CD4-positive, alpha-beta T cell treated with Interleukin-21 for 1 hour (primary cell): ENCODE measurements at places on chromosomes 11 and 22.

DNA sequence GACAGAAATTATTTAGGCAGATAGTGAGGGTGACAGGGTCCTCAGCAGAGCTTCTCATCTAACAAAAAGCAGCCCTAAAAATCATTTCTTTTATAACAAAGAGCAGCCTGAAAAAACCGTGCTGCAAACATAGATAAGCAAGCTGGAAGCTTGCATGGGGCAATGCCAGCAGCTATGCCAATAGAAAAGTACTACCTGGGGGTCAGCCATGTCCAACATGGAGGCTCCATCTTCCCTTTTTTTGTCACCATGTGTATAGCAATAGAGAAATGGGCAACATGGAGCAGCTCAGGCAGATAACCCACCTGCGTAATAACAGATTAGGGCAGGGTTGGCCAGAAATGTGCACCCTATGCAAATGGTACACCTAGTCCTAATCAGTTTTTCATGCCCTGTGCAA is 57.4 kb upstream of the IGLL5 start:
- DNase-seq = no peak

- no peak for DNase-seq
Observed at GRCh38 chr11:98036810-98037209, 983.9 kb upstream of the CNTN5 start.

DNA sequence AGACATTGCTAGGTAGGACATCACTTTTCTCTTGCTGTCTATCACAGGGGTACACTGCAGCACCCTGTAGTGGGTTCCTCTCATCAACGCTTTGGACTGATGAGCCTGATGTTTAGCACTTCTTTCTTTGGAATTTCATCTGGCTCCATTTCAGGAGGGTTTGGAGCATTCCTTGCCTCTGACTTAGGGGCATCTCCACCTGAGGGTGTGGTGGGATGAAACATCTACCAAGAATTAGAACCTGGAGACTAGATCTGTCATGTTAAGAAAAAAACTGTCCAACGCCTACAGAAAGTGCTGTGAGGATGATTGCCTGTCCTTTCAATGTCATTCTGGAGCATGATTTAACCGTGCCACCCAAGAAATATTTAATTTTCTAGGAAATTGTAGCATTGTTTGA is 648.4 kb downstream of the ETS1 start:
- no peak for DNase-seq

DNA sequence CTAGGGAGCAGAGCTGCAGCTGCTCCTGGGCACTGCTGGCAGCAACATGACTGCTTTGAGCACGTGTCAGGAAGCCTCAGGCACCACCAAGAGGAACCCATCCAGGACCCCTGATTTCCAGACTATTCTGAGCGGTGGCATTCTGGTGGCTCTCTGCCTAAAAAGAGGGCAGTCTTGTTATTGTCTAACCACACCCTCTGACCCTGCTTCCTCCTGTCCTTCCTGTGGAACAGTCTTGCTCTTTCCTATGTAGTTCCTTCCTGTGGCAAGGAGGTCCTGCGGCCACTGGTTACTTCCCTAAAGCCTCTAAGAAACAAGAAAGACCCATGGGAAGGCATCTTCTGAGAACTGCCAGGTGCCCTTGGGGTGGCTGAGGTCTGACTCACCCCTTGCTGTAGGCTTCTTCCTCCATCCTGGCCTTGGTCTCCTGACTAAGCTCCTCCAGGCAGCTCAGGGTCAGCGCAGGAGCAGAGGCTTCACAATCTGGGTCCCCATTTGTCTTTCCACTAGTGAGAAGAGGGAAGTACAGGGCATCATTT is 13.1 kb upstream of the LYVE1 start:
- peak; percentile 13 for DNase-seq

DNA sequence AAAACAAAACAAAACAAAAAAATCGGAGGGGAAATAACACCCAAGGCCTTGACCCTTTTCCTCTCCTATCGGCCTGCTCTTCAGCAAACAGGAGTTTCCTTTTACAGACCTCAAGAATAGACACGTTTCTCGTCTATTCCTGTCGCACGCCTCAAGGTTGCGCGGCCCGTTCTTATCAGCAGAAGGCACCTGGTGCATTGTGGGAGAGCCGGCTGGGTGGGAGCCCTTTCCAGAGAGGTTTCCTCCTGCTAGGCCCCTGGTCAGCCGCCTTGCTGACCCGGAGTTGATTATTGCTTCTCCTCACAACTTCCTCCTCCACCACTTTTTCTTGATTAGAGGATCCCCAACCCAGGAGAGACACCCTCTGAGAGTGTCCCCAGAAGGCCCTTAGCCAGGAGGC is 497.3 kb downstream of the MIAT start:
- DNase-seq = no peak

- no peak for DNase-seq
Observed at GRCh38 chr22:40560551-40560950, 76.0 kb downstream of the MRTFA start.

- DNase-seq = no peak
Observed at GRCh38 chr11:34679681-34680080, 58.8 kb downstream of the EHF start.

- DNase-seq = no peak
Observed at GRCh38 chr22:19718456-19719049, 4.2 kb downstream of the SEPTIN5 start.

DNA sequence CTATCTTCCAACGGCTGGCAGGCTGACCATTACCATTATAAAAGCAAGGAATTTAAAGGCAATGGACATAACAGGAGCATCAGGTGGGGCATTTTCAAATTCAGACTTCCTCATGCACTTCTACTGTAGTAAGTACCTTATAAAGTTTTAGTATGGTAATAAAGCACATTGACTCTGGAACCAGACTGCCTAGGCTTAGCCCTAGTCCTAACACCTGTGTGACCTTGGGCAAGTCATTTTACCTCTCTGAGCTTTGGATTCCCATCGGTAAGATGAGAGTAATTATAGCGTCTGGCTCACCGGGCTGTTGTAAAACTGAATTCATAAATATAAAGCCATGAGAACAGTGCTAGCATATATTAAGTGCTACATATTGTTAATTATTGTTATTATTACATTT is 69.2 kb upstream of the OLFML1 start:
- no peak for DNase-seq

DNA sequence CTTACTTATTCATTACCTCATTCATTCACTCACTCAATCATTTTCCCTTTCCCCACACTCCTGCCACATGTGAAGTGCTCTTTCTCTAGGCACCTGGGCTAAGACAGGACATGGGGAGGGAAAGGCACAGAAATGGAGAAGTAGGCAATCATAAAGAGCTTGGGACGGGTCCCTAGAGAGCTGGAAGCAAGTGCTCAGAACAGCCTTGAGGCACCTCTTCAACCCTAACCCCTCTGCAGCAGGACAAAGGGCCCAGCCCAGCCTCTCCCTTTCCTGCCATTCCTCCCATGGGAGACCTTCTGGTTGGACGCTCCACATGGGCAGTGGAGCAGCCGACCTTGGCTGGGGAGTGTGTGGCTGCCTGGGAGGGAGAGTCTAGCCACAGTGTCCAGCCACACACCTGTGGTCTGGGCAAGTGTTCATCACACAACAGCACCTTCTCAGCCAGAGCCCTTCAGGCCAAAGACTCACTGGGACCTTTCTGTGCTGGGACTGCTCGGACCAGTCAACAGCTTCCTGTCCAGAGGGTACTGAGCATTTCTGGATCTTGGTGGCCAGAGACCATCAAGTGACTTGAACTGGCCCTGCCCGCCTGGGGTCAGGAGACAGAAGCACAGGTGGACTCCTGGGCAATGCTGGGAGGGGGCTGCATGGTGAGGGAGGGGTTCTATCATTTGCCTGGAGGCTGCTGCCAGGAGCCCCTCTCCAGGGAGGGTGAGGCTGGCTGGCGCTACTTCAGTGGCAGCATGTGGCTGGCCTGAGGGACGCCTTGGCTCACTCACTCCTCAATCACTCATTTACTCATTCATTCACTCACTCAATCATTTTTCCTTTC is 1.0 kb upstream of the MUC5AC start:
- no peak for DNase-seq

- no peak for DNase-seq
Observed at GRCh38 chr11:61098778-61099177, 3.5 kb upstream of the CD5 start.

- DNase-seq = no peak
Observed at GRCh38 chr11:69704508-69705253, 859 bp upstream of the FGF19 start.

DNA sequence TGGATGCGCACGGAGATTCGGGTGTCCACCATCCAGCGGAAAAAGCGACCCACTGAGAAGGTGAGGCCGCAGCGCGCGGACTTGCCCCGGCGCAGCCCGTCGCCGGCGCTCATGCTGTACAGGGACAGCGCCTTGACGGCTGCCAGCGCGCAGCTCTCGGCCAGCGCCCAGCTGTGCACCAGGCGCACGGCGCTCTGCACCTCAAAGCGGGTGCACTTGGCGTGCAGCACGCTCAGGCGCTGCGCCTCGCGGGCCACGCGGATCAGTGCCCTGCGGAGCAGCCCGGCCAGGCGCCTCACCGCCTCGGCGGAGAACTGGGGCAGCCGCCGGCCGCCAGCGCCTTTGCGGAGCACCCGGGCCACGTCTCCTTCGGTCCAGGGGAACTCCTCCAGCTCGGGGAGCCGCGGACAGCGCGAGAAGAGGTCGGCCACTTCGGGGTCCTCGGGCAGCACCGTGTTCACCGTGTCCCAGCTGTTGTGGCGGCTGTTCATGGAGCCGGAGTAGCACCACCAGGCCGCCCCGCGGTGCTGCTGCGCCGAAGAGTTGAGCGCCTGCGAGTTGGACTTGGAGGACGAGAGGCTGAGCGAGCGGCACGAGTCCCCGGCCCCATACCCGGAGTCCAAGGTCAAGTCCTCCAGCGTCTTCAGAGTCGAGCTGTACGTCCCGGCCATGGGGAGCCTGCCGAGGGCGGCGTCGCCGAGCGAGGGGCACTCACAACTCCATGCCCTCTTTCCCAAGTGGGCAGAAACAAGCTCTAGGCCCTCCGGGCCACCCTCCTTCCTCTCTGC is 703 bp downstream of the ABTB2 start:
- DNase-seq = peak; percentile 45

- no peak for DNase-seq
Observed at GRCh38 chr11:115238791-115239190, 265.4 kb downstream of the CADM1 start.

DNA sequence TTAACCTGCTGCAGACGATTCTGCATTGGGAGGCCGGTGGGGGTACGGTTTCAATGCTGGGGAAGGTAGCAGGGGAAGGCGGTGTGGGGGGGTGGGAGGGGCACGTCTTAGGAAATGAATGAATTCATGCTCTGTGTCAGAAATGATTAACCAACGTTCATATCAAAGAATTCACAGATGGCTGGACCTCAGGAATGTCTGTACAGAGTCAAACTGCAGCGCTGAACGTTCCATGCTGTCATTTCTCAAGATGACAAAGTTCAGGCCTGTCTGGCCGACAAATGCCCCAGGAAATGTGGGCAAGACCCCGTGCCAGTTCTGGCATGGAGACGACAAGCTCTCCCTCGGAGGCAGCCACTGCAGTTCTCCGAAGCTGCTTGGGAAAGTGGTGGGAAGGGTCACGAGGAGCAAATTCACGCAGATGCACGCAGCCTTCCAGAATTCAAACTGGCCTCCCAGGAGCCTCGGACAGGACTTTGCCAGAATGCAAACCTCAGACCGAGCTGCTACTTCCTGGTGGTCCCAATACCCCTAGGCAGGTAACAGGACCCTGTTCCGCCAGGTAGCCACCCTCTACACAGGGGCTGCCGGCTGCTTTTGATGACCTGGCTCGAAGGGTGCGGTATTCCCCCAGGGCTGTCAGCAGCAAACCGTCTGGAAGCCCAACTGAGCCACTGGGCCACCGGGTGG is 81.5 kb downstream of the TRMU start:
- DNase-seq = no peak

DNA sequence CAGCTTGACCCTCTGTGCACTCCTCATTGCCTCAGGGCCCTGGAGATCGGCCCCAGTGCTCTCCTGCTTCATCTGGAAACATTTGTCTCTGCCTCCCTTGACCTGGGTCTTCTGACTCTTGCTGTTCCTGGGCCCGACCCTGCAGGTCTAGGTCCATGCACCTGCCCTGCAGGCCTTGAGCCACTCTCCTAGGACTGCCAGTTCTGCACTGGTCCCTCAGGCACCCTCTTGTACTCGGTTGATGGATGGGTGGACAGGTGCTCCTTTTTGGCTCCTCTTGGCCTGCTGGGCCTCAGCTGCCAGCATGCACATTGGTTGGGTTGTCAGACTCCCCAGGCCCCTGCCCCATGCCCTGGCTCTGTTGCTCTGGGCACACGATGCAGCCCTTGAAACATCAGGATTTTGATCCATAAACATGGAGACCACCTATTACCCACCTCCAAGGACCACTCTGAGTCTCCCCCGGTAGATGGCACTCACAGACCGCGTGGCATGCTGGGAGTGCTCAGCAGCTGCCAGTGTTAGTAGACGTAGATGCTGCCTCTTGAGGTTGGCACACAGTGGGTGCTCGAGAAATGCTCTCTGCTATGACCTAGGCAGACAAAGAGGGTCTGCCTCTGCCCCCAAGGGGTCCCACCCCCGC is 20.2 kb upstream of the ACR start:
- DNase-seq = no peak

GRCh38 chr11:26620282-26621045 is 48.4 kb upstream of the MUC15 start:
- DNase-seq = no peak

DNA sequence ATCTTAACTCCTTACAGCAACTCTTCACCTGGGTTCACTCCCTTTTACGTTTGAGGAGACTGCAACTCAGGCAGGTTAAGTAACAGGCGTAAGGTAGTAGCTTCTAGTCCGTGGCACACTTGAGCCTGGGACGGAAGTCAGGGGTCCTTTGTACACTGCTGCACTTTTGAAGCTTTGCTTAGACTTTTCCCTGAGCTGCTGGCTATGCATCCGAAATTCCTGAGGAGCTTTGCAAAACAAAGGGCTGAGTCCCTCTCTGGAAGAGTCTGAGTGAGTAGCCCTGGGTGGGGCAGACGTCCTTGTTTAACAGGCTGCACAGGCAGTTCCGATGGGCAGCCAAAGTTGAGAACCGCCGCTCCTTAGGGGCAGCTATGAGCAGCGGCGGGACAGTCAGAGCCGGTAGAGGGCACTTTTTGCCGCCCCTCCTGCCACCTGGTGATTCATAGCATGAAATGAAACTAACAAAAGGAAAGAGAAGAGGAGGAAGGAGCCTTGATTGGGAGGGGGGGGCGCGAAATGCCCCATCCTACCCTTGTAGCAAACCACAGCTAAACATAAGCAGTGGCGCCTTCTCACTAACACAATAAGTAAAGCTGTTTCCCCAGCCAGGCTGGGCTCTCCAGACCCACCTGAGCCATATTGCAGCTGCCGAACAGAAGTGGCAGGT is 1.4 kb downstream of the TMEM109 start:
- DNase-seq = peak; percentile 79

GRCh38 chr22:49853981-49854831 is 562 bp downstream of the ZBED4 start:
- DNase-seq = no peak

GRCh38 chr22:35634015-35634414 is 14.2 kb upstream of the APOL6 start:
- no peak for DNase-seq

- no peak for DNase-seq
Observed at GRCh38 chr22:50726643-50727340, 11.2 kb upstream of the ACR start.

DNA sequence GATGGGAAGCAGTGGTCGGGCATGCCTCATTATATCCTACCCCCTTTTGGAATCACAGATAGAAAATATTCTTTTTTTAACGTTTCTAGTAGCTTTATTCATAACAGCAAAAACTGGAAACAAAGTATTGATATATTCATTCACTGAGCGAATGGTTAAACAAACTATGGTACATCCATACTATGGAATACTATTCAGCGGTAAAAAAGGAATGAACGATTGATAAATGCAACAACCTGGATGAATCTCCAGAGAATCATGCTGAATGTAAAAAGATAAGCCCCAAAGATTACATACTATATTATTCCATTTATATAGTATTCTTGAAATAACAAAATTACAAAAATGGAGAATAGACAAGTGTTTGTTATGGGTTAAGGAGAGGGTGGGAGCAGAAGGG is 7.5 kb upstream of the SULT4A1 start:
- DNase-seq = no peak
